ENCODE measurements at places on chromosomes 16 and 17. TPM values are rescaled to one million over a fixed set of nuclear protein-coding genes. Genes with fewer than 3 reads are reported as not detected.

DNA sequence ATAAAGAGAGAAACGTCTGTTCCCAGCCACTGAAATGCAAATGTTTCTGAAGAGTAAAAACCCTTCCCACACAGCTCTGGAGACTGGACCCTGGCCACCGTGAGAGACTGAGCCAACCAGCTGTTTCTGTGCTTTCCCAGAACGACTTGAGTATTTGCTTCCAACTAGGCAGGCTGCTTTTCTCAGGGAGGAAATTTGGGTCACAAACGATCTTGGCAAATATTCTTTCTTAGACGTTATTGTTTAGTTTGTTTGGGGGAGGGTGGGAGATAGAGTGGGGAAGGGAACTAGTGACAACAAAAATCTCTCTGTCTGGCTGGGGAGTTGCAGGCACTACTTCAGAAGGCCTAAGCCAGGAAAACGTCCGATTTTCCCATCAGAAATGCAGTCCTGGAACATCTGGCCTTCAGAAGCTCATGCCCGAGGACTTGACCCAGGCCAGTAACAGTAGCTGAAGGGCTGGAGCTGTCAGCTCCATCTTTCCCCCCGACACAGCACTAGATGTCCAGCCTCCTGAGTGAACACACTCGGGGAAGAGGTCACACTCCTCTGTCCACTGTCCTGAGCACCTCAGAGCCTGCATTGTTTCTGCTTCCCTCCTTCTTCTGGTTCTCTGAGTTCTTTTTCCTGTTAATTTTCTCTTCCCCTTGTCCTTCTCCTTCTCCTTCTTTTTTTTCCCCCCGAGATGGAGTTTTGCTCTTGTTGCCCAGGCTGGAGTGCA lies 4.0 kb downstream of the CCDC92B start:
- no peak for DNase-seq

DNA sequence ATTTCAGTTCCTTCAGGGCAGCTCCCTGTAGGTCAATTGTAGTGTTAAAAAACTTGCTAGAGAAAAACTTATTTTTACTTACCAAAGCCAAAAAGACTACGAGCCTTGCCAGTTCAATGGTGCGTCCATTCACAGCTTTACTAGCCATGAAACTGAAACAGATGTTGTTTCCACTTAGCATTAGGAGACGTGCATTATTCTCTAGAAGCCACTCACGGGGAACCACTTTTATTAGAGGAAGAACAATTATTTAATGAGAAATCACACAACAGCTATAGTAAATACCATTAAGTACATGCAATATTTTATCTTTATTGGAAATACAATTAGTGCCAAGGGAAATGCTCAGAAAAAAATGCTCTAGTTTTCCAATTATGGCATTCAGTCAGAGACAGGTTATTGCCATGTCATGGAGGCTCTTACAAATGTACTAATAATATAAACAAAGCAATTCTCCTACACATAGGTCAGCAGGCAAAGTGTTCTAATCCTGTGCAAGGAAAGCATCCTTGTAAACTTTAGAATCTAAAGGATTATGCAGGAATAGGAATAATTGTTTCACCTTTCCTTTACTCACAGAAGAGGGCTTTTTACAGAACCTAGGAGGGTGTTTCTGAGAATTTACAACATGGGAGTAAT lies 17.4 kb downstream of the LASP1NB start:
- no peak for DNase-seq

DNA sequence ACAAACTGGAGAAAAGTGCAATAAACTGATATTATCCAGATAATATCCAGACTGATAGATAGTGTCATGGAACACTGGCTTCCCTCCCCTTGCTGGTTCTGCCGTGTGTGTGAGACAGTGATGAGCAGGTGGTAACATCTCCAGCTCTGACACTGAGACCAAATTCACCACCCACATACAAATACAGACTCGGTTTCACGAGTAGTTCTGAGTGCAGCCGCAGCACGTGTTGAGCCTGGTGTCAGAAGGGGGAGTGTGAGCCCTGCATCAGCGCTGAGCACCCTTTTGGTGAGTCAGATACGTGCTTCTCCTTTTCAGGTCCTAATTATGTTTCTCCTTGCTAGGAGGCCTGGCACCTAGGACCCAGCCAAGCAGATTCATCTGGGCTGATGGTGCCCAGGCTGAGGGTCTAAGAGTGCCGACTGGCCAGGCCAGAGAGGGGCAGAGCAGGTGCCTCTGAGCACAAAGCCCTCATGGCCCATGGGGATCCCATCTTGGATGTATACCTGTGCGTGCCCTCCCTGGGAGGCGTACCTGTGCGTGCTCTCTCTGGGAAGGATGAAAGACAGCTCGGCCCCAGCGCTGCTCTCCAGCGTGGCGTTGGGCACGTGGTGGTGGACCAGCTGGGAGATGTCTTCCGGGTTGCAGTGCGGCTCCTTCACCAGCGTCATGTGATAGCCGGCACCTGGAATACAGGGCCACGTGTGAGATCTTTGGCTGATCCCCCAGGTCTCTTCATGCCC lies 27.3 kb upstream of the RNPS1 start:
- DNase-seq: no peak

DNA sequence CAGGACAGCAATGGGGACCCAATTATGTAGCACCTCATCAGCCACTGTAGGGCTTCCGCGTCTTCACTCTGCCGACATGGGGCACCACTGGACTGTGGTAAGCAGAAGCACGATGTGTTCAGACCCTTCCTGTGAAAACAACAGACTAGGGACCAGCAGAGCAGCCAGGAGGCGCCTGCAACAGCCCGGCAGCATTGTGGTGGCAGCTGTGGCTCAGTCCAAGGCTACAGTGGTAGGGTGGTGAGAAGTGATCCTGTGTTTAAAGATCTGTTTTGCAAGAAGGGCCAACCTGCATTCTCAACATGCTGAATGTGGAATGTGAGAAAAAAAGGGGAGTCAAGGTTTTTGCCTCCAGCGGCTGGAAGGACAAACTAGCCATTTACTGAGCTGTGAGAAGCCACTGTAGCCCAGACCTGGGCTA lies 80.8 kb downstream of the GAS7 start:
- DNase-seq: no peak

DNA sequence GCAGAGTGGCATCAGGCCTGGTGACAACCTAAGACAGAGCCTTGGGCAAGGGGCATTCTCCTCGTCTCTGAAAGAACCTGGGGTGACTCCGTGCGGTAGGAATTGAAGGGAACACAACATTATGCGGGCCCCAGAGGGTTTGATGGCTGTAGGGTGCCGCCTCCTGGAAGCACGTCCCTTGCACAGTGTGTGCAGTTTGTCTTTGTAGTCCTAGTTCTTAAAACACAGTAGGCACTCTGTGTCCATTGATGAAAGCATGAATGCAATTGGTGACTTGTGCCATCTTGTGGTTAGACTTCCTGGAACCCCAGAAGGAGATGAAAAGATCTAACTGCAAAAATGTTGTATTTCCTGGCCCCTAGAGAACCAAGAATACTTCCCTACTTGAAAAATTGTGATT lies 279.8 kb downstream of the UTP18 start:
- no peak for DNase-seq

DNA sequence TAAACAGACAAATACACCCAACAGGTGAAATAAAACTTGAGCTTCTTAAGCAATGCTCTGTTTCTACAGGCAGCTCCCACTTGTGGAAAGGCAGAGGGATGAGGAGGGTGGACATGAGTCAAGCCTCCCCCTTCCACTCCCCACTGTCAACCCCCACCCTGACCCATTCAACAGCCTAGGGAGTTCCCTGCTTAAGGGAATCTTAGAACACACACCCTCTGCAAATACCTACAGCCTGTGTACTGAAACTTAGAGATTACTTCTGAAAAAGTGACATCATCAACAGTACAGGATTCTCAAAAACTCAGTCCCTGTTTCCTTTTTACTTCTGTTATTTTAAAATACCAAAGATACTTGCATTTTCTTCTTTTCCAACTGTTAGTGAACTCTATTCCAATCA lies 345.4 kb downstream of the SOX9 start:
- DNase-seq: peak; percentile 33

GRCh38 chr17:38431346-38432145 lies 3.3 kb downstream of the ARHGAP23 start:
- no peak for DNase-seq

GRCh38 chr17:30414486-30414885 lies 35.8 kb downstream of the CPD start:
- DNase-seq: no peak

DNA sequence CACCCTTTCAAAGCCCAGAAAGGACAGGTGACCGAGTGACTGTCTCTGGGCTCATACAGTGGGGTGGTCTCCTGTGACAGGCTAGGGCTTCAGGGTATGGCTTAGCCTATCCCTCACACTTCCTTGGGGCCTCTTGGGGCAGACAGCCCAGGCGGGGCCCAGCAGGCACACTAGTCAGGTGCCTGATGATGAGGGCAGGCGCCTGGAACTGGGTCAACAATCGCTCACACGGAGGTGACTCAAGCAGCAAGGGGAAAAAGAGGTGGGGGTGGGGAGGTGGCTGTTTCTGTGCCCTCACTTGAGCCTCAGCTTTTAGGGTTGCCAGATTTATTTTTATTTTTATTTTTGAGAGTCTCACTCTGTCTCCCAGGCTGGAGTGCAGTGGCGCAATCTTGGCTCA lies 6.4 kb upstream of the GRN start:
- no peak for DNase-seq

- DNase-seq: no peak
These were observed 4.1 kb upstream of the YPEL2 start for GRCh38 chr17:59327121-59327980.

DNA sequence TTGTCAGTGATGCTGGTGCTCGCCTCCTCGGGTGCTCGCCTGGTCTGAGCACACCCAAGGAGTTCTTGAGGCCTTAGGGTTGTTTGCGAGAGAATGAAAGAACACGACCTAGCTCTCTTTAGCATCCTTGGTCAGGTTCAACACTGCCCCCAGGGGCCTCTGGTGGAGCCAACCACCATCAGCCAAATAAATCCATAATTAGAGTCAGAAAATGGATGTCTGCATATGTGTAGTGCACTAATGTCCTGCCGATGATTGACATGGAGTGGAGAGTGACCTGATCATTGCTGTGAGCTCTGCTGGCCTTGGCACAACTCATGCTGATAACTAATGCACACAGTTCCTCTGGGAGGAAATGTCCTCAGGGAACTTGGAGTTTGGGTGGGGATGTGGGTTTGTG lies 8.2 kb upstream of the STH start:
- no peak for DNase-seq

- DNase-seq: peak; percentile 10
These were observed 38.9 kb upstream of the C1QL1 start for GRCh38 chr17:45006927-45007461.

DNA sequence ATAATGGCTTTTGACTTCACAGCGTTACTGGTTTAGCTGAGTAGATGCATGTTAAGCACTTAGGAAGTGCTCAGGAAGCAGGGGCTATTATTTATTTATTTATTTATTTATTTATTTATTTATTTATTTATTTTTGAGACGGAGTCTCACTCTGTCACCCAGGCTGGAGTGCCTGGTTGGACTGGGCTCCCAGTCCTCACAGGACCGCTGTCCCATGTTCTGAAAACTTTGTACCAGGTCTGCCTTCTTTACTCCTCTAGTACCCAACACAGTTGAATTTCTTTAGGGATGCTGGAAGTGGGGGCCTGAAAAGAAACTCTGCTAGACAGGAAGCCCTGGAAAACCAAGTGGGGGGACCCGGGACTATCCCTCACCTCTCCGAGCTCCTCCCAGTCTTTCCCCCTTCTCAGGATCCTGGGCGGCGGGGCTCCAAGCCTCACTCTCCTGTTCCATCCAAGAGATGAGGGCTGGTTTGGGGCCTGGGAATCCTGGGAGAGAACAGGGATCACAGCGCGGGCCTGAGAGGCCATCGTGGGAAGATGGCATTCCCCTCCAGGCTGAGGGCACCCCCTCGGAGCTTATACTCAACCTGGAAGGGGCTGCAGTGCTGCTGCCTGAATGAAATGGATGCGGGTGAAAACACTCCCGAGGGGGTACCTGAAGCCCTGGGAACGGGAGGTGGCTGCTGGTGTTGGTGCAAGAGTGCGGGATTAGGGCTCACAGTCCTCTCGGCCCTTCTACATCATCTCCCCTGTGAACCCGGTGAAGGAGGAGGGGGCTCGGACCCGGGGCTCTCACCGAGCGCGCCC lies 674 bp downstream of the ZNF688 start:
- DNase-seq: peak; percentile 42

The KRTAP1-5 gene
- 0.19 TPM for total RNA-seq

The RFFL gene
- total RNA-seq: 12.9 TPM

The GRIN2A gene
- total RNA-seq: not detected

The ZNF750 gene
- not detected for total RNA-seq

The CTF1 gene
- 4.2 TPM for total RNA-seq

The TP53TG3 gene
- not detected for total RNA-seq

Measured in myocyte (in vitro differentiated cells).